ENCODE measurements at places on chromosomes 5 and 9.
A peak's percentile ranks its signal among the peaks of the same experiment; 100 is the strongest.

GRCh38 chr5:40082313-40082712 is 597.4 kb upstream of the PTGER4 start:
- no peak for DNase-seq

GRCh38 chr9:13270734-13271133 is 8.8 kb downstream of the MPDZ start:
- DNase-seq: no peak

- no peak for DNase-seq
Measured at GRCh38 chr5:68273717-68274409, 58.3 kb downstream of the PIK3R1 start.

DNA sequence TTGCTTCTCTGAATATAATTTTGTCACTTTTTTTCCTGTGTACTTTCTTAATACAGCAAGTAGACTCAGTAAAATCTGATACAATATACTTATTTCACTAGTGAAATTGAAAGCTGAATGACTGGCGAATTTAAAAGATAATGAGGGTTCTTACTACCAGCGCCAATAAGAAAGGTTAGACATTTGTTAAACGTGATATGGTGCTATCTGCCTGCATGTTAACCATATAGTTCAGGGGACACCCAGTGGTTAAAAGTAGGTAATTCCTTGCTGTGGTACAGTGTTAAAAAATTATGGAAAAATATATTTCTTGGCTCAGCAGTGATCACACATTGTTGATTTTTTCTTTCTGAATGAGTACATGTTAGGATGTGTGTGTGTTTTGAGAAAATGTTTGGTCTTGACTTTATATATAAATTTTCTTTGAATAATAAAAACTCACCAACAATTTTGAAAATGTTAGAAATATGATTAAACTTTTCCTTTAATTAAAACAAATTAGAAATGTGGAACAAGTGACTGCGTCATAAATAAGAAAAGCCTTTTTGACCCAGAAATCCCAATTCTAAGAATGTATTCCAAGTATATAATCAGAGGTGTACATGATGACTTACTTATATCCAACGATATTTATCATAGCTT is 25.8 kb downstream of the CAST start:
- peak; percentile 67 for DNase-seq

DNA sequence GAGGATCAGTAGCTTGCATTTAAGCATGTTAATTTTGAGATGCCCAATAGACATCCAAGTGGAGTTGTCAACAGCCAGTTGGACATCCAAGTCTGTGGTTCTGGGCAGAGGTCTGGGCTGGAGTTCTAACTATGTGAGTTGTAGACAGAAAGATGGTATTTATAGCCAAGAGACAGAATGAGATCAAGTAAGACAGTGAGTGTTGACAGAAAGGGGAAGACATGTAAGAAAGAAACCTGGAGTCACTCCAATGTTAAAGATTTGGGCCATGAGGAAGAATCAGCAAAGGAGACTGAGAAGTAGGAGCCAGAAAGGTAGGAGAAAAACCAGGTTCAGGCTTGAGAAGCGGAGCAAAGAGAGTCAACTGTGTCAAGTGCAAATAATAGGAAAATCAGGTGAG is 95.5 kb upstream of the PUM3 start:
- DNase-seq: no peak
